Stimulated activated CD8-positive, alpha-beta memory T cell treated with anti-CD3 and anti-CD28 coated beads, Interleukin-7, amount 100 ng/mL, for 48 hours (primary cell): ENCODE measurements at places on chromosomes 2 and 18.

- DNase-seq, result no peak
These were observed 5.0 kb upstream of the GYPC start for GRCh38 chr2:126650994-126651393.

- no peak for DNase-seq
These were observed 548 bp upstream of the FBLN7 start for GRCh38 chr2:112137516-112138158.

DNA sequence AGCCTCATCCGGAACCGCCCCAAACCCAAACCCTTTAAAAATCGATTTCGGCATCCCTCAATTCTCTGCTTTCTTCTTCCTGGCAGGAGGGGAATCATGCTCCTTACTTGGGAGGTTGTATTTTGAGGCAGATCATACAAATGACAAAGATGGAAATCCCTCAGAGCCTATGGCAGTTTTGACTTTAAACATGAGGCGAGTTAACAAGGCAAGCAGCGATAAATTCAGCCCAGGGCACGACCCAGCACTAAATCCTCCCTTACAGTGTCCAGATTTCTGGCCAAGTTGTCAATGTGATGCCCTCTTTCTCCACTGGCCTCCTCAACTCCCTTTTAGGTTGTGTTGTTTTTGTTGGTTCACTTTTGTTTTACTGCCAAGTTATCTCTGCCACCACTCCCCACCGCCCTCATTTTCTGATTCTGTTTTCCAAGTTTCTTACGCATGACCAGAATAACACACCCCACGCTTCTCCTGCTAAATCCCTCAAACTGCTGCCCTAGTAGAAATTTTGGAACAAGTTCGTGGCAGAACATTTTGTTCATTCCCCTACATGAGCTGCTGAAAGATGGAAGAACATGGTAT lies 68.3 kb downstream of the CTAGE1 start:
- DNase-seq, result no peak

DNA sequence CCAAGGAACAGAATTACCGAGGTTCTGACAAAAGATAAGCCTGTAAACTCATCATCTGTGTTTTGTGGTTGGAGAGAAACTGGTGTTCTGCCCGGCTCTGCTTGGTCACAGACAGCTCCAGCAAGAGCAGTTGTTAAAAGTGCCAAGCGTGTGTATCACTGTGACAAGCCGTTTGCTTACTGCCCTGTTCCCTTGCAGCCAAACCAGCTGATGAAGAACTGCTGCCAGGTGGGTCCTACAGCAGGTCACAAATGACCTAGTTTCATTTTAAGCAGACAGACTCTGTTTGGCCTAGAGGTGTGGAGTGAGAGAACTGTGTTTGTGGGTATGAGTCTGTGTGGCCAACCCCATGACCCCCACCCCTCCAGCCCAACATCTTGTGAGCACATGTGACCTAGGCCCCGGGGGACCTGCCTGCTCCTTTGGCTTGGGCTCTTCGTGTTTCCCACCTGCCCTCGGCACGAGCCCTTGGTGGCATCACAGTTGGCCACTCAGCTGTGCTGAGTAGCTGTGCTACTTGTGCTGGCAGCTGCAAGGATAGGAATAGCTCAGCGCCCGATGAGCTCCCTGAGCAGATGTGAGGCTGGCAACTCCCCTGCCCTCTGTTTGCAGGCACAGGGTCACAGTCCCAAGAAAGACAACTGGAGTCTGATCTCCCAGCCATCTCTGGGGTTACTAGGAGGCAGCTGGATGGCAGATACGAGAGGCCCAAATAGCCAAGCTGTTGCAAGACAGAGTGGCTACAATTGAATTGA lies 9.7 kb downstream of the OXER1 start:
- DNase-seq, result no peak

GRCh38 chr2:176493226-176493825 lies 224.1 kb downstream of the MTX2 start:
- DNase-seq, result no peak

DNA sequence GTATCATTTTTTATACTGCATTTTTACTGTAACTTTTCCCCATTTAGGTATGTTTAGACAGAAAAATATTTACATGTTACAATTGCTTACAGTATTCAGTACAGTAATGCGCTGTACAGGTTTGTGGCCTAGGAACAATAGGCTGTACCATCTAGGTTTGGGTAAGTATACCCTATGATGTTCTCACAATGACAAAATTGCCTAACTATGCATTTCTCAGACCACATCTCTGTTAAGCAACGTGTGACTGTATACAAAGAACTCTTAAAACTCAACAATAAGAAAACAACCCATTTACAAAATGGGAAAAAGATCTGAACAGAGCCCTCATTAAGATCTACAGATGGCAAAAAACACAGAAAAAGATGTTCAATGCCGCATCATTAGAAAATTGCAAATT lies 29.4 kb downstream of the FAM210A start:
- no peak for DNase-seq

DNA sequence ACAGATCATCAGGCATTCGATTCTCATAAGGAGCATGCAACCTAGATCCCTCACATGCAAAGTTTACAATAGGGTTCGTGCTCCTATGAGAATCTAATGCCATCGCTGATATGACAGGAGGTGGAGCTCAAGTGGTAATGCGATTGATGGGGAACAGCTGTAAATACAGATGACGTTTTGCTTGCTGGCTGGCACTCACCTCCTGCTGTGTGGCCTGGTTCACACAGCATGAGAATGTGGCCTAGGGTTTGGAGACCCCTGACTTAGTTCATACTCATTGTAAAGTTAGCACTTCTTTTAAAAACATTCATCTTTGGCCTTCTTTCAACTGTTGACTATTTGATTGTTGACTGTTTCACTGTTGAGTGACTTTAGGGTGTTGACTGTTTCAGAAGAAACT lies 8.7 kb upstream of the CHMP1B start:
- DNase-seq, result no peak

DNA sequence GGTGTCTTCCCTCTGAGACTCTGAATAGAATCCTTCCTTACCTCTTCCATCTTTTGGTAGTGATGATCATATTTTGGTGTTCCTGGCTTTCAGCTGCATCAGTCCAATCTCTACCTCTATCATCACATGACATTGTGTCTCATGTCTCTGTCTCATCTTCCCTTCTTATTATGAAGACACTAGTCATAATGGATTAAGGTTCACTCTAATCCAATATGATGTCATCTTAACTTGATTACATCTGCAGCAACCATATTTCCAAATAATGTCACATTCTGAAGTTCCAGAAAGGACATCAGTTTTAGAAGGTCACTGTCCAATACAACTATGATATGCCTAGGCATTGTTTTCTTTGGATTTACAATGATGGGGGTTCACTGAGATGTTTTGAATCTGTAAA lies 31.5 kb downstream of the CMPK2 start:
- no peak for DNase-seq

DNA sequence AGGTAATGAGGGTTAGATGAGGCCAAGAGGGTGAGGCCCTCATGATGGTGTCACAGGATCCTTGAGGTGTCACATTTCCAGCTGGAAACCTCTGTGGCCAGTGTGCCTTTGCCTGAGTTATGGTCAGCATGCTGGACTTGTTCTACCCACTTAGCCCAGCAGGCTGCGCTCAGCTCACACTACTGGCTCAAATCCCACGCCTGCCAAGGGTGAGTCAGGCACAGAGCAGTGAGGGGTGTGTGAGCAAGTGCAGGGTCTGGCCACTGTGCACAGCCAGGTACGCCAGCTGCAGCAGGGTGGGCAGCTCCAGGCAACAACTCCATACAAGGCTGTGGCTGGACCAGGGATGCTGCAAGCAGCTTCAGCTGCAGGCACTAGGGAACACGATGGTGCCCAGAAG lies 616.6 kb upstream of the FSHR start:
- no peak for DNase-seq

GRCh38 chr2:30448308-30448707 lies 1.3 kb downstream of the LCLAT1 start:
- DNase-seq, result no peak

DNA sequence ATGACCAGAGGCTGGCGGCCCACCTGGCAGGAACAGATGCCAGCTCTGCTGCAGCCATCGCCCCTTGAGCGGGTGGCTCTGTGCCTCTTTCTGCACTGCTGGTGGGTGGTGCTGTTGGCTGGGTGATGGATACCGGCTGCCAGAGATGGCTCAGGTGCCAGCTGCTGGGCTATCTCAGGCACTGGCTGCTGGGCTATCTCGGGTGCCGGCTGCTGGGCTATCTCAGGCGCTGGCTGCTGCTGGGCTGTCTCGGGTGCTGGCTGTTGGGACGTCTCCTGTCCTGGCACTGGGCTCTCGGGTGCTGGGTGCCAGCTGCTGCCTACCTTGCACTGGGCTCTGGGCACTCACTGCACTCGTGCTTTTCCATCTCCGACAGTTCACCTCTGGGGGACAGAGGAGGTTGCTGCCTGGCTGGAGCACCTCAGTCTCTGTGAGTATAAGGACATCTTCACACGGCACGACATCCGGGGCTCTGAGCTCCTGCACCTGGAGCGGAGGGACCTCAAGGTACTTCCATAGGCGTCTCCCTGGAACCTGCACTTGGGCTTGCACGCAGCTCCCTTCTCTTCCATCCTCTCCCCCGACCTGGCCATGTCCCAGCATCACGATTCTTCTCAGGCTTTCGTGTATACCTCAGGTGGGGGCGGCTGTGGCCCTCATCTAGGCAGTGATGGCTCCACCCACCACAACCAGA lies 98.4 kb downstream of the USP40 start:
- no peak for DNase-seq

- DNase-seq, result no peak
These were observed 49.6 kb downstream of the IL1R2 start for GRCh38 chr2:102041351-102041750.

DNA sequence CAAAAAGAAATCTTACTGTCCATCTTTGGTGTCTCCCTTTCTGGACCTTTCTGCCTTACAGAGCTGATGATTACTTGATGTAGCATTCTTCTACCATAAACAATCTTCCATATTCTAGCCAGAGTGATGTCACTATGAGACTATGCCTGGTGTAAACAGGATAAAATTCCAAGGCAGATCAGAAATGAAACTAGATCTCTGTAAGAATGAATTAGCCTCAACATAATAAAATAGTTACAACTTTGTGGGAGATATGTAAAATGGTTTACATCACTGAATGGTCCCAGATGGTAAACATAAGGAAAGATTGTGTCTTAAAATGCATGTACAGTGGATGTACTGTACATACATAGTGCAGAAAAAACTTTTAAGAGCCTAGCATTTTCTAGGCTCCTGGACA lies 112.3 kb upstream of the ZNF521 start:
- DNase-seq, result no peak

- DNase-seq, result no peak
These were observed 198.1 kb downstream of the VAPA start for GRCh38 chr18:10111944-10112343.

DNA sequence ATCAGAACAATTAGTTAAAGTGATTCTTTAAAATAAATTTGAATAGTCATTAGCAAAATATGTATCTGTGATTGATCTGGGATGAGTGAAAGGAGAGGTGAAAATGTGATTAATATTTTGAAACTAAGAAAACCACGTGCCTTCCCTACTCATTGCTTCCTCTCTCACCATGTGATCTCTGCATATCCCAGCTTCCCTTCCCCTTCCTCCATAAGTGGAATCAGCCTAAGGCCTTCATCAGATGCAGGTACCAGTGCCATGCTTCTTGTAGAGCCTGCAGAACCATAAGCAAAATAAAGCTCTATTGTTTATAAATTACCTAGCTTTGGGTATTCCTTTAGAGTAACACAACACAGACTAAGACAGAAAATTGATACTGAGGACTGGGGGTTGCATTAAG lies 11.2 kb upstream of the STAT1 start:
- no peak for DNase-seq

GRCh38 chr18:31647127-31647753 lies 37.1 kb downstream of the B4GALT6 start:
- DNase-seq, result no peak

DNA sequence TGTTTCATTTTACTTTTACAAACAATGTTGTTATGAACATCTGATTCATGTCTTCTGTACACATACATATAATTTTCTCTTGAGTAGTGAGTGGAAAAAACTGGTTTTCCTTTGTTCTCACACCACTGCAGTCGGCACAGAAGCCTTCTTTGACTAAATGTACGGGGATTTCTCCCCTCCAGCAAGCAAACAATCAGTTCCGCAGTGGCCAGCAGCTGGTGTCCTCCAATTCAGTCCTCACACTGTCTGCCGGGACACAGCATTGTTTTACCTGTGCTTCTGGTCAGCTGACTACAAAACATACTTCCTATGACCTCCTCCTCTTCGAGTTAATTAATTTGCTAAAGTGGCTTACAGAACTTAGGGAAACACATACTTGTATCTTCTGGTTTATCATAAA lies 202.8 kb downstream of the WDR7 start:
- DNase-seq, result no peak

- DNase-seq, result no peak
These were observed 379.3 kb downstream of the SOX11 start for GRCh38 chr2:6071519-6071918.

DNA sequence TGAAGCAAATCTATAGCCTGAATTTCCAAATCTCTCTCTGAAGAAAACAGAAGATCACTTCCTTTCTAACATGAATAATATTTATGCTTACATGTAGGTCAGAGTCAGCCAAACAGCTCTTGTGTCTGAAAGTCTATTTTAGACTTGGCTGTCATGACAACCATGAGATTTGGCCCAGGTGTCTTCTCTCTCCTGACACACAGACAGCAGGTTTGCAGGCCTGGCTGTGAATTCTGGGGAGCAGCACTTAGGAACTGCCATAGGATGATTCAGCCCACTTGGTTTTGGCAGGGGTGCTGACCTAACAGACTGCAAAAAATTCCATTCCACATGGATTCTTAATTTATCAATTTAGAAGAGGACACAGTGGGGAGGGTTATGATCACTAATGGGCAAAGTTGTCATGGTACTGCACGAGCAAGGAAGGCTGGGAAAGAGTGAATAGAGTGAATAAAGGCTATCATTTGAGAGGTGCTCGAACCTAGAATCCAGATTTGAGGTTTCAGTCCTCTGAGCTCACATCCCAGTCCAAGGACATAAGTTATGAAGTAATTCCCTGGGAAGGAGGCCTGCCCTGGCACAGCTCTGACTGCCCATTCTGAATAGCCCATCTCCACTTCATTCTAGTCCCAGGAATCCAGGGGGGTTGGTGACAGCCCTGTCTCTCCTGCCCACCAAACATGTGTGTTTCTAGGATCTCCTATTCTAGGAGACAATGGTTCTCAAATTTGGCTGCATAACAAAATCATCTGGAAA lies 453.9 kb upstream of the TRIB2 start:
- no peak for DNase-seq

GRCh38 chr2:231563378-231563961 lies 29.2 kb upstream of the TEX44 start:
- DNase-seq, result no peak

GRCh38 chr2:233446121-233446520 lies 91.8 kb downstream of the DGKD start:
- DNase-seq, result no peak

GRCh38 chr18:23617412-23618014 lies 31.2 kb upstream of the NPC1 start:
- DNase-seq, result no peak

DNA sequence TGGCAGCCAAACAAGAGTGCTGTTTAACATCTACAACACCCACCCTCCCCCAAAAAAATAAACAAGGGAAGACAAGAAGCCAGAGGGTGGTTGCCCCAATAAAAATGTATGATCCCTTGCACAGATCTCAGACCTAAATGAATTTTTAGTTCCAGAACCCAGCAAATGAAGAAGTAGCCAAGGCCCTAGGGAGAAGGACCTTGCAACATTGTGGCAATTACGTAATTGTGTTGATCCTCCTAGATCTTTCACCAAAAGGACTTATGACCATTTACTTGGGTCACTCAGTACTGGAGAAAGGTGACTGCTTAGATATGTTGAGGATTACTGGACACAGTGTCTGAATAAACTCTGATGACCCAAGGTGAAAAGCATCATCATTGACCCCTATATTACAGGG lies 1393.8 kb downstream of the LRP1B start:
- DNase-seq, result no peak

GRCh38 chr2:6073191-6074088 lies 381.3 kb downstream of the SOX11 start:
- no peak for DNase-seq
